Esophagus squamous epithelium (tissue), 5 donors: ENCODE measurements at places on chromosomes 16 and 17.

- no peak for DNase-seq
Observed at GRCh38 chr17:70558821-70559220, 389.5 kb downstream of the KCNJ2 start.

- no peak for DNase-seq
Observed at GRCh38 chr16:56408379-56409098, 16.8 kb downstream of the AMFR start.

- DNase-seq = no peak
Observed at GRCh38 chr16:77213542-77214106, 14.4 kb downstream of the SYCE1L start.

- DNase-seq = no peak
Observed at GRCh38 chr17:56486732-56487131, 106.8 kb upstream of the NOG start.

DNA sequence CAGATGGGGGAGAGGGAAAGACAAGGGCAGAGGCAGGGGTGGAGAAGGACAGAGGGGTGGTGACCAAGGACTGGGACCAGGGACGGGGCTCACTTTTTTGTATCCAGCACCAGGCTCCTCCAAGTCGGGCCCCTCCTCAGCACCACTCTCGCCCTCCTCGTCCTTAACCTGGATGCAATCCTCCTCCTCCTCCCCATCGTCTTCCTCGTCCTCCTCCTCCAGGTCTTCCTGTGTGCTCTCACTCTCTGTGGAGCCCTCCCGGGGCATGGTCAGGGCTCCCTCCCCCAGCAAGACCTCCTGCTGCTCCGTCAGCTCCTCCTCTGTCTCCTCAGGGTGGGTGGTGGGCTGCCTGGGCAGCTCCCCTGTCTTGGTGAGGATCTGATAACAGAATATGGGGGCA, 16.8 kb downstream of the G6PC3 start:
- no peak for DNase-seq

- DNase-seq = no peak
Observed at GRCh38 chr17:2181206-2181896, 122.2 kb downstream of the SMG6 start.

GRCh38 chr17:34899643-34900291, 61.5 kb downstream of the CCT6B start:
- no peak for DNase-seq

GRCh38 chr17:31496097-31496496, 104.6 kb downstream of the RAB11FIP4 start:
- DNase-seq = no peak

DNA sequence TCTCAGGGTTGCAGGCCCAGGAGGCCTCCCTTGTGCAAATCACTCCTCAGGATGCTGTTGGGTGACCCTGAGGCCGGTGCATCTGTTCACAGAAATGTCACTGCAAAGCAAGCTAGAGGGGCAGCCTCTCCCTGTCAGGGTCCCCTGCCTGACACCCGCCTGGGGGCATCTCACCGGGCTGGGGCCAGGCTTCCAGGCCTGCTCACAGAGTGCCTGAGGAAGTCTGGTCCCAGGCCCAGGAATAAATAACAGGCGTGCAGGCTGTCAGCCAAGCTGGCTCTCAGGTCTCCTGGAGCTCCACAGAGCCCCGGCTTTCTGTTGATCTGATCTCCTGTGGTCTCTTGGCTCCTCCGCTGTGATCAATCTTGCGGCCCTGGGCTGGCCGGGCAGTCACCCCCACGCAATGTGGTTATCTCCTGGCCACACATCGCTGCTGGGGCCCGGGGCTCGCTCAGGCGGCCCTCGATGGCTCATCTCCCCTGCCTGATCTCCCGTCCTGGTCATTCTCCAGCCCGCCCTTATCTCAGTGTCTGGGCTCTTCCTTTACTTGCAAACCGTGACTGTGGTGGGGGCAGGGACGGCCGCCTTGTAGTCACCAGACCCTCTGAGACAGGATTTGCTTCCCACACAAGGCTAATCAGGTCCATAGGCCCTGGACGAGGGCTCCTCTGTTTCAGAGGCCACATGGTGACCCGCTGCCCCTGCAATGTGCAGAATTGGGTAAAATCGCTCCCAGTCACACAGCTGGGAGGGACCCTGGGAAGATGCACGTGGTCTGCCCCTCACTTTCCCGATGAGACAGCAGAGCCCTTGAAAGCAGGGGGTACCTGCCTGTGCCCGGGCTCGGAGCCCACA, 231.2 kb upstream of the GSE1 start:
- no peak for DNase-seq

DNA sequence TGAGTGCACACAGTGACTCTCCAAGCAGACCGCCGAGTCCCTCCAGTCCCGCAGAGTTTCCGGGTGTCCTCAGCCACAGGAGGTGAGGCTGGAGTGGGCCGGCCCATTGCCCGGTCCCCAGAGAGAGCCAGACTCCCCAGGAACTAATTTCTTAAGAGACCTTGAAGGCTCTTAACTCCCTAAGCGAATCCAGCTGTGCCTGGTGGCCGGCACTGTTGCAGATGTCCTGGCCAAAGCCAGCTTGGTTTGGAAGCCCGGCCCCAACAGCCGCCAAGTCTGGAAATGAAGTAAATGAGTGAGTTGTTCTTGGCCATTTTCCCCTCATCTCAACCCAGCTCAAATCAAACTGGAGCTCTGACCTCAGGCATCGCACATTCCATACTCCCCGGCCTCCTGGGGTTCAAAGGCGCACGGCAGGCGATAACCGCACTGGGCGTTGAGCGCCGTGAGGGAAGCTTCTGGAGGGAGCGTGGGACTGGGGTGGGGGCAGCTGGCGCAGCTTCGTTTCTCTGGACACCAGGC, 42.0 kb downstream of the CMIP start:
- no peak for DNase-seq

GRCh38 chr16:63312346-63312745, 1276.1 kb upstream of the CDH8 start:
- no peak for DNase-seq

DNA sequence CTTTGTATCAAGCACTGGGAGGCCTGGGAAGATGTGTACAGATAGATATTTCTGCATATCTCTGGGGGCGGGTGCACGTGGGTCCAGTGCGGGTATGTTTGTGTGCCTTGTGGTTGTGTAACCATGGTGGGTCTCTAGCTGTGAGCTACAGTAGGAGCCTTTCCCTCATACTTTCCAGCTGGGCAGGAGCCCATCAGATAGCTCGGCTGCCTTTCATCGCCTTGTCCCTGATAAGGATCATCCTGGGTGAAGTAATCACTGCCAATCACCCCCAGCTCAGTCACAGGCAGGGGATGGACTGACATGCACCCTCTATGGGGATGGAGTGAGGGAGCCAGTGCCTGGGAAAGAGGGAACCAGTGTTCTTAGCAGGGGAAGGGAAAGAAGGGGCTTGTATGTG, 3.2 kb upstream of the SCRN2 start:
- DNase-seq = no peak

GRCh38 chr17:70405492-70406220, 236.3 kb downstream of the KCNJ2 start:
- no peak for DNase-seq

DNA sequence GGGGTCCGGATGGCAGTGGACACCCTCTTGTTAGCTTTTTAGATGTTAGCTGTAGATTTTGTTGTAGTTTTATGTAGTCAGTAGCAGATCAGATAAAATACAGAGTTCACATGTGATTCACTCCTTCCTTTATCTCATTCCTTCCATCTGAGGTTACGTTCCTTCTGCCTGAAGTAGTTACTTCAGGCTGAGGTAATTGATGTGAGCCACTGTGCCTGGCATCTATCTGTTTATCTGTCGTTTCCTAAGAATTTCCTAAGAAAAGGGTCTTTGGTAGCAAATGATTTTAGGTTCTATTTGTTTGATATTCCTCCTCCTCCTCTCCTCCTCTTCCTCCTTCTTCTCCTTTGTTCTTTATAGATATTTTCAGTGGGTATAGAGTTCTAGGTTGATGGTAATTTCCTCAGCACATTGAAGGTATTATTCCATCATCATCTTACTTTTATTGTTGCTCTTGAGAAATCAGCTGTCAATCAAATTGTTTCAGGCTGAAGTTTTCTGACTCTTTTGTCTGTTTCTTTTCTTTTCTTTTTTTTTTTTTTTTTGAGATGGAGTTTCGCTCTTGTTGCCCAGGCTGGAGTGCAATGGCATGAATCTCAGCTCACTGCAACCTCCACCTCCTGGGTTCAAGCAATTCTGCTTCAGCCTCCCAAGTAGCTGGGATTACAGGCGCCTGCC, 29.6 kb upstream of the FBXO47 start:
- no peak for DNase-seq

DNA sequence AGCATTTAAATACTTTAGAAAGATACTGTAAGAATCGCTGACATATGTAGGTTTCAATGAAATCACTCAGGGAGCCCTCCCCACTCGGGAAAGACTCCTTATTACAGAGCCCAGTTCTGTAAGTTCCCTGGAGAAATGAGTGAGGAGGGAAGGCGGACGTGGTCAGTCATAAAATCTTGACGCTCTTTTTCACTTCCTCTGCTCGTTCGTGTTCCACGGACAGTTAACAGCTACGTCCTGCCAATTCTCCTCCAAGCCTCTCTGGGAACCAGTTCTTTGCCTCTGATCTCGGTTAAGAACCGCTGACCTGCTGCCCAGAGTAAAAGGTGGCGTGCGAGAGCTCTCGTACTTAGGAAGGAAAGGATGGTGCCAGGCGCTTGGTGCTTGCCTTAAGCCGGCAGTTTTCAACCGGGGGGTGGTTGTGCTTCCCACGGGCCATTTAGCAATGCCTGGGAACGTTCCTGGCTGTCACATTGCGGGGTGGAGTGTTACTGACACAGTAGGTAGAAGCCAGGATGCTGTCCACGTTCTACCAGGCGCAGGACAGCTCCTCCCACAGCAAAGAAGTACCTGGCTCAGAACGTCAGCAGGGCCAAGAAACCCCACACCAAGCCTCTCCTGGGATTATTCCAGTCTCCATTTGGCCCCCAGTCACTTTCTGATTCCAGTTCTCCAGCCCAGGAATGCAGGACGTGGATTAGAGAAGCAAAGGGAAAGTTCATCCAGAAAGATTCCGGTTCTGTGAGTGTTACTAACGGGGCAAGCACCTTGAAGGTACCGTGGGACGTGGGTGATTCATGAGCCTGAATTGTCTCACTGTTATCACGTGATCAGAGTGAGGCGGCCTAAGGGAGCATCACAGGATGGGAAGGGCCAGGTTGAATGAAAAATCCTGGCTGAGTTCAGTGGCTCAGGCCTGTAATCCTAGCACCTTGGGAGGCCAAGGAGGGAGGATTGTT, 87.7 kb downstream of the MRM3 start:
- DNase-seq = no peak

DNA sequence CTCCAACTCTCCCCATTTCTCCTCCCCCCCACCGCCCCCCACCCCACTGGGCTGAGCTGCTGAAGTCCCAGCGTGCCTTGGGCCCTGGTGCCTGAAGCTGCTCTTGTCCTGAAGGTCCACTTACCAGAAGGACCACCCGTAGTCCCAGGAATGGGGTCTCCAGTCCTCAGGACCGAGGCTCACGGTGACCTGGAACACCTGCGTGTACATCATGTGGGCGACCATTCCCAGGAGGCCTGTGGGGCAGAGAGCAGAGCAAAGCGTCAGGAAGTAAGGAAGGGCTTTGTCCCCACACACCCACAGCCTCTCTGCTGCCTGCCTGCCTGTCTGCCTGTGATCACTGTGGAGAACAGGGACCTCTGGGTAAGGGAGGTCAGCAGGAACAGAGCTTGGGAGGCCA, 218.7 kb downstream of the GSG1L start:
- DNase-seq = no peak

GRCh38 chr17:31918701-31919128, 17.2 kb upstream of the UTP6 start:
- DNase-seq = no peak

DNA sequence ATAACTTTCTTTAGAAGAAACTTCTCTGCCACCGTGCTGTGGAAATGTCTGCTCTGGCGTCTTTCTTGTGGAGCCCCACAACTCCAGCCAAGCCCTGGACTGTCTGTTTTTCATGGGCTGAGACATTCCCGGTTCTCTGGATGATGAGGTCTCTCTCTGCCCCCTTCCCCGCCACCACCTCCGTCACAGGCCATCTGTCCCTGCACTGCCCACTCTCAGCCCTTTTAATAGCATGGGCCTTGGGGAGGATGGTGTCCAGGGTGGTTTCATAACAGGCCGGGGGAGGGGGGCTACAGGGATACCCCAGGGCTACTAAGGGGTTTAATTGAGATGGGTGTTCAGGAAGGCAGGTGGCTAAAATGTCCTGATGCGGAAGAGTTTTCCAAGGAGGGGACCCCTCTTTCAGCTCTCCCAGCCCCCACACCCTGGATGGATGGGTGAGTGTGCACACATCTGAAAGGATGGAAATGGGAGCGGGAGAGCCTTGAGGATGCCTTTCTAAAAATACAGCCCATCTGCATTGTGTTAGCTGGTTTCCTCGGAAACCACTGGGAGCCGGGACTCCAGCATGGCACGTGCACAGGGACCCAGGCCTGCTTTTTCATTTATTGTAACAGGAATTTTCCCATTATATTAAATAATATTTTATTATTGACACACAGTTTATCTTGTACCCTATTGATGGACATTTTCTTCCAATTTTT, 14.6 kb upstream of the NDRG4 start:
- no peak for DNase-seq

DNA sequence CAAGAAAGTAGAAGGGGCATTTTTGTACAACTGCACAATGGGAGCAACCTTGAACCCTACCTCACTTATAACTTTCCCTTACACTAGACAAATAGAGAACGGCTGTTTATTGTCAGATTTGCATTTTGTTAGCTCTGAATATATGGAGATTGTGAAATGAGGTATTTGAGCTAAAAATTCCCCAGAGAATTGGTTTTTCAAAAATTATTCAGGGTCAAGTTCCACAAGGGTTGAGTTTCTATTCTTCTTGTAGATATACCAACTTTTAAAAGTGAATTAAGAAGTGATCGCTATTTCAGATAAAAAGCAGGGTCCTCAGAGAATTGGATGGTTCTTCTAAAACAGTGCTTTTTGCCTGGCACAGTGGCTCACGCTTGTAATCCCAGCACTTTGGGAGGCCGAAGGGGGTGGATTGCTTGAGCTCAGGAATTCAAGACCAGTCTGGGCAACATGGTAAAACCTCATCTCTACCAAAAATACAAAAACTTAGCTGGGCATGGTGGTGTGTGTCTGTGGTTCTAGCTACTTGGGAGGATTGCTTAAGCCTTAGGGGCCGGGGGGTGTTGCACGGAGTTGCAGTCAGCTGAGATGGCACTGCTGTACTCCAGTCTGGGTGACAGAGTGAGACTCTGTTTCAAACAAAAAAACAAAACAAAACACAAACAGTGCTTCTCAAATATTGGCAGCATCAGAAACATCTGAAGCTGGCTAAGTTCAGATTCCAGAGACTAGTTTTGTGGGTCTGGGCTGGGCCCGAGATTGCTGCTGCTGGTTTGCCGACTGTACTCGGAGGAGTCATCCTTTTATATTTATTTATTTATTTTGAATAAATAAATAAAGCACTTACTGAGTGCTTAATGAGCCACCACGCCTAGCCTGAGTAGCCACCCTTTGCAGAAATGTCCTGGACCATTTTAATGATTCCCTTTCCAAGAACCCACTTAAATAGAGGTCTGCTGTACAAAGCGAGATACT, 50.9 kb downstream of the PECAM1 start:
- DNase-seq = no peak

DNA sequence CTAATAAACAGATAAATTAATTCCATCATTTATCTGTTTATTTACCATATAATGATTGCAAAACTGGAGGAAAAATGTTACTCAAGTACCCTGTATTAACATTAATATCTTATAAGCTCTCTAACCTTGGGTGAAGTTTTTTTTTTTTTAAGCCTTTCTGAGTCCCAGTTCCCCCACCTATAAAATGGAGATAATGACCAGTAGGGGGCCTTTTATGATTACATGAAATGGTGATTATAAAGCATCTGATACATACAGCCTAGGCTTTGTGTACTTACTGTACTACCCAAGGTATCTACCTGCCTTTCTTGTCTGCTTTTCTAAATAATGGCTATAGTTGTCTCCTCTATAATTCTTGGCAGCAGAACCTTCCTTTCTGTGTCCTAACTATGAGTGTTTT, 22.6 kb downstream of the LRRC36 start:
- DNase-seq = no peak
